ENCODE measurements at places on chromosomes 1 and 21. TPM values are rescaled to one million over a fixed set of nuclear protein-coding genes. Genes with fewer than 3 reads are reported as not detected.

DNA sequence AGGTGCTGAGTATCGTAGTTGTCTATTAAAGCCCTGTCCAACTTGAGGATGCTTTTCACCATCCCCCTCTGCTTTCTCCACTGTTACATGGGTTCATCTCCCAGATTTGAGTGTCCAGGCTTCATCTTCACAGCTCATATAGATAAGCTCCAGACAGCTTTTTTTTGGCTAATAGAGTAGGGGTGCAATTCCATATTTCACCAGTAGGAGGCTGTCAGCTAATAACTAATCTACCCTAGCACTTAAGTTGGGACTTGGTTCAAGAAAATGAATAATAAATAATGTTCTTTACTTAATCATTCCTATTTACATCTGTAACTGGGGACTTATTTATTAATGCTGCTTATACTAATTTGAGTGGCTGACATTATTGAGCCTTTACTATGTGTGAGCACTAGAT is 124.5 kb downstream of the IGSF21 start:
- no peak for DNase-seq

DNA sequence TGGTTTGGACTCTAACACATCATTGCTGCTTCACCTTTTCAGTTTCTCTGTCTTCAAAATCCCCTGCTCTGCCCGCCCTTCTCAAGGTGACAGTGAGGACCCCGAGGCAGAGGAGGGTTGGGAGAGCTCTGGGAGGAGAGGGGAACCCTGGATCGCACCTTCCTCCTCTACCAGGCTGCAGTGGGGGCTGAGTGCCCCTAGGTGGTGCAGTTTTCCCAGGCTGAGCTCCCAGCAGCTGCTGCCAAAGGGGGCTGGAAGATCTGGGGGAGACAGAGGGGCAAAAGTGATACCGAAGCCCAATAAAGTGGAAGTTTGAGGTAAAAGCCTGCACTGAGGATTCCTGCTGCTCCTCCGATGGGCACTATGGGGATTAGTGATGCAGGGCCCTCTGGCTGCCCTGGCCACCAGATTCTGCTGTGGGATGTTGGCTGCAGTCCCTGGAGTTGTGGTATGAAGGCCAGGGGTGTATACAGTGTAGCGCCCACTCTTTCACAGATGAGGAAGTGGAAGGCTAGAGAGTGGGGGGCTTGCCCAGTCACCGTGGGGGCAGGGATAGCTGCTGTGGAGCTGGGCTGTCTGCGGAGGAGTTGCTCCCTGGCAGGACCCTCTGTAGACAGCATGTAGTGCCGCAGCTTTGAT is 40.7 kb upstream of the SCMH1 start:
- no peak for DNase-seq

- DNase-seq = no peak
Observed at GRCh38 chr1:165259236-165259635, 97.3 kb downstream of the LMX1A start.

GRCh38 chr1:30768830-30769718 is 11.5 kb upstream of the LAPTM5 start:
- DNase-seq = no peak

DNA sequence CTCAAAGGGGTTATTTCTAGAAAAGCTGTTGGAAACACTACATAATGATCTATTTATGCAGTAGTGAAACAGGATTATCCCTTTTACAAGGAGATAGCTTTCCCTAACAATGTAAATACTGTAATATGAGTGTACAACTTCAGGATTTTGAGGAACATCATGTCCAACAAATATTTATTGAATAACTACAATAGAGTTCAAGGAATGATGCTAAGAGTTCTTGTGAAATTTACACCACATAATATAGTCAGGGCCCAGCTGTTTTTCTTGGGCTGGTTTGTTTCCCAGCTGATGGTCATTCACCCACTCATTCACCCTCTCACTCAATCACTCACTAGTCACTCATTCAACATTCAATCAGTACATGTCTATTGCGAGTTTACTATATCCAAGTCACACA is 12.3 kb upstream of the LYPLAL1 start:
- no peak for DNase-seq

DNA sequence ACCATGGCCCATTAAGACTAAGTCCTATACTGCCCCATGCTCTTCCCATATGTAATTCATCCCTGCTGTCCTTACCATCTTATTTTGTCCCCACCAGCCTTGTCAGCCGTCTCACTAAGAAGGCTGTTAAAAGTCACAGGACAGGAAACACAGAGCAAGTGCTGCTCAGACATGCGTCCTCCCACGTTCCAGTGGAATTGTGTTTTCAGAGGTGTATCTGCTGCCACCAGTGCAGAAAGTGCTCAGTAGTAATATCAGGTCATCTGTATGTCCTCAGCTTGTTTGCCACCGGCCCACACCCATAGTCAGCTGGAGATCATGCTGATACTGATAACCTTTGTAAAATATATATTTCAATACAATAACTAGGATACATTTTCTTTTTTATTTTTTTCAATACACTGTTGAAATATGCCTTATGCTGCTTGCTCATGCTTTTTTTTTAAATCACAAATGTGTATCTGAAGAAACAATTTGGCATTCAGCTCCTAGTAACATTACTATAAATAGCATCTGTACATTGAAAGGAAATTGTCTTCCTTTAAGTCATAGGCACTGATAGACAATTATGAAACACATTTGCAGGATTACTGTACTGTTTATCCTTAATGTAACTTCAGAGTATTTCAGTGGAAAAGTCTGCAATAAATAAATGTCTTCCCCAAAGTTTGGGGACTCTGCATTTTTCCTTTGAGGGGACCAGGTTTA is 156.9 kb downstream of the EDEM3 start:
- DNase-seq = peak; percentile 11

DNA sequence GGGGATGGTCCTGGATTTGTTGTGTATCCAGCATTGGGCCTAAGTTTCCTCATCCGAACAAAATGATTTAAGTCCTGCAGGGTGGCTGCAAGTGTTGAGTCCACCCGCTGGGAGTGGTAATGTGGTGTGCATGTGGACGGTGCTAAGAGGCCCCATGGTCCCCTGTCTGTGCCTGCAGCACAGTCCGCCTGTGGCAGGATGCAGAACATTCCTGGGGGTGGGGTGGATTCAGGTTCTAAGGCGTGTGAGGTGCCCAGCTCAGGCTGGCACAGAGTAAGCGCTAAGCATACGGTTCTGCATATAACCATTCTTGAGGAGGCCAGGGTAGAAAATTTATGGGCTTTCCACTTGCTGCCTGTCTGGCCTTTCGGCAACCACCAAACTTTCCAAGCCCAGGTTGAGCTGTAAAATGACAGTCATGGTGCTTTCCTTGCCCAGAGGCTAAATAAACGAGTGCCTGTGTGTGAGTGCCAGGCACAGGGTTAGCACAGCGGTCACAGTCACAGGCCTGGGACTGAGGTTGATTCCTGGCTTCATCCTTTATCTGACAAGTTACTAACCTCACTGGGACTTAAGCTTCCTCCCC is 30.7 kb downstream of the SLC2A1 start:
- no peak for DNase-seq

GRCh38 chr1:91507328-91507727 is 6.7 kb downstream of the CDC7 start:
- DNase-seq = no peak

DNA sequence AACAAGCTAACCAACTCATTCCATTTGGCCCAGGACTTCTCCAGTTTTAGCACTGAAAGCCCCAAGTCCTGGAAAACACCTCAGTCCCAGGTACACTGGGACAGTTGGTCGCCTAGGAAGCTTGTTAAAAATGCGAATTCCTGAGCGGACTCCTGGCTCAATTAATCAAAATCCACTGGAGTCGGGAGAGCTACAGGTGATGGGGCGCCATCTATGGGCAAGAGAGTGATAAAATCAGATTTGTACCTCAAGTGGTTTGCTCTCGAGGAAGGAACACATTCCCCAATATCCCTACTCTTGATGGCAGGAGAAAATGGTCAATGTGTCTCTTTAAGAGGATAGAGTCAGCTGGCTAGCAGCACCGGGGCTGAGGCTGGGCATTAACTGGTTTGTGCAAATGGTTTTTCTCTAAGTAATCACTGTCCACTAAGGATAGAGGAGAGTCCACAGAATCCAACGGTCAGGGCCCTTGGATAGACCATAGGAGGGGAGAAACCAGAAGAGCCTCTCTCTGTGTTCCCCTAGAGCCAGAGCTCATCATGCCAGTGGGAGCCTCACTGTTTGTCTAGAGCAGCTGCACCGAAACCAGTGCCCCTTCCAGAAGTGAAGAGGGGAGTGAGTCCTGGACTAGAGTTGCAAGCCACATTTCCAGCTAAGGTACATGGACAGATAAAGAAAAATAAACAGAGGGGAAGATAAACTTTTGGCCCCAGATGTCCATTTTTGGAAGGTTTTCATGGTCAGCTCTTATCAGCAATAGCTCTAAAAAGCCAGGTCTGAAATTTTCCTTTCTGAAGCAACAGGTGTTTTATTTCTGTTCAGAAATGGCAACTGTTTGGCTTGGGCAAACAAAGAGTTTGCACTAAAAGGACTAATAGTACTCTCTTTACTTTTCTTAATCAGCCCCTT is 148.5 kb downstream of the TENT5C start:
- peak; percentile 61 for DNase-seq

GRCh38 chr1:184287001-184287400 is 99.8 kb upstream of the C1orf21 start:
- no peak for DNase-seq

DNA sequence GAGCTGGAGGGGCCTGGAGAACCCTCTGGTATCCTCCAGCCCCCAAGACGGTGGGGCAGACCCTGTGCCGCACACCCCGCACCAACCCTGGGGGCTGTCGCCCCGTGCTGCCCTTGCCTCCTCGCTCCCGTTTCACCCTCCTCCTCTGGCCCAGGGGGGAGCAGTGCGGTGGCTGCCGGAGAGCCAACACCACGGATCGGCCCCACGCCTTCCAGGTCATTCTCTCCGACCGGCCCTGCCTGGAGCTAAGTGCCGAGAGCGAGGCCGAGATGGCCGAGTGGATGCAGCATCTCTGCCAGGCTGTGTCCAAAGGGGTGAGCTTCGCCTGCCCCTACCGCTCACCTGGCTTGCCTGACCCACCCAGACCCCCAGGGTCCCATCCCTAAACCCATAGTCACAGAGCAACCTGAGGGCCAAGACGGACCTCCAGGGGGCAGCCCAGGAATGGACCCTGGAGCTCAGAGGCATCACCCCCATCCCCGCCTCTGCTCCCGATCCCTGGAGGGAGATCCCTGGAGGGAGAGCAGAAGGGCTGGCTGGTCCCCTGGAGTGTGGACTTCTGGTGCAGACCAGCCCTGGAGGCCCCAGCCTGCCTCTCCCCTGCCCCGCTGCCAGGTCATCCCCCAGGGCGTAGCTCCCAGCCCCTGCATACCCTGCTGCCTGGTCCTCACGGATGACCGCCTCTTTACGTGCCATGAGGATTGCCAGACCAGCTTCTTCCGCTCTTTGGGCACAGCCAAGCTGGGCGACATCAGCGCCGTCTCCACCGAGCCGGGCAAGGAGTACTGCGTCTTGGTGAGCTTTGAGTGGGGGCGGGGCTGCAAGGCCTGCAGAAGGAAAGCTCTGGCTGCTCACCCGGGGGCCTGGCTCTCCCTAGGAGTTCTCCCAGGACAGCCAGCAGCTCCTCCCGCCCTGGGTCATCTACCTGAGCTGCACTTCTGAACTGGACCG is 4.0 kb upstream of the SLC25A34 start:
- DNase-seq = no peak

GRCh38 chr1:171426645-171427044 is 58.7 kb upstream of the PRRC2C start:
- DNase-seq = no peak

GRCh38 chr1:183291216-183291762 is 105.2 kb downstream of the LAMC2 start:
- DNase-seq = no peak

- DNase-seq = no peak
Observed at GRCh38 chr1:240090014-240090413, 1.7 kb upstream of the FMN2 start.

DNA sequence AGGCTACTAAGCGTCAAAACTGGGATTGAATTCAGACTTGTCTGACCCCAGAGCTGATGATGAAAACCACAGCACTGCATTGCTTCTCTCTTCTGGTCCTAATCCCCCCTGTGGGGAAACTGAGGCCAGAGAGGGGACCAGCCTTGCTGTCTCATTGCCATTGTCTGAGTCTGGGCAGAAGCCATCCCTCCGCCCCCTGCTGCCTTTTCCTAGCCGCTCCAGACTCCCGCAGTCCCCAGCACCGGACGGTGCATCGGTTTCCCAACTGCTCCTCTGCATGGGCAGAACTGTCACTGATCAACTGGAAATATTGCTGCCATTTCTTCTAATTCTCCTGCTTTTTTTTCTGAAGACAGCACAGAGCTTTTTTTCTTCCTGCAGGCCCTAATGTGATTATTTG is 157.4 kb downstream of the ACTL8 start:
- DNase-seq = no peak

- DNase-seq = no peak
Observed at GRCh38 chr1:164886101-164886500, 327.1 kb downstream of the PBX1 start.

DNA sequence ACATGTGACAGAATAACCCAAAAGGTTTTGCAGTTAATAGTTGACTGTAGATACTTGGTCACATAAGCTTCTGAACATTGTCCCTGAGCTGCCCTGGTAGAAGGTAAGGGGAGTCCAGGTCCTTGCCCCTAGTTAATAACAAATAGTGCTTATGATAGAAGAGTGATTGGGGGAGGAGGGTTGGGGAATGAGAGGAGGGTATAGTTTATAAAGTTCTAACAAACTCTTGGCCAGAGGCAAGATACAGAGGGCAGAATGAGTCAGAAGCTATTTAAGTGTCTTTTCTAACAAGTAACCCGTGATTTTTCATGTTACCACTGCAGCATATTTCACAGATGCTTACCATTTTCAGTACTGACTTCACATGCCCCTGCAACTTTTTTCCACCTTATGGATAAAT is 26.7 kb upstream of the MYOCOS start:
- no peak for DNase-seq

- peak; percentile 72 for DNase-seq
Observed at GRCh38 chr1:227759341-227760300, 24.4 kb downstream of the SNAP47 start.

DNA sequence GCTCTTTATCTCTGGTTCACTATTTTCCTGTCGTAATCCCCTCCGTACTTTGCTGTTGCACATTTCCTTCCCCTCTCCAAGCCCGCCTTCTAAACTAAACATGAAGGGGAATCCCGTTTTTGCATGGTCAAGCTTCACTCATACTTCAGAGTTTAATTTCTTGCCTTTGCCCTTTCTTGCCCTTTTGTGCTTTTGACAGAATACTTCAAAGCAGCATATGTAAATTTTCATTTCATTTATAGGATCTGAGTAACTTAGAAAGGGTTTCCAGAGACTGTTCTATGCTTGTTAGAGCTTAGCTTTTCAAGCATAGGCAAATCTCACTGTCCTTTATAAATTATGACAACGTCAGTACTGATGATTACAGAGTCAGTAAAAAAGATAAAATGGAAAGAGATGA is 27.7 kb downstream of the SPATA45 start:
- DNase-seq = no peak

Gene VCAM1
- total RNA-seq = 9.7 TPM

Gene TCP10L
- 2.1 TPM for total RNA-seq

Gene DIO1
- total RNA-seq = 6.2 TPM

Gene RNF207
- 26.6 TPM for total RNA-seq

Gene SPRR2F
- total RNA-seq = not detected

Gene TMEM79
- 9.6 TPM for total RNA-seq

Gene SPATA21
- not detected for total RNA-seq

Gene RIPPLY3
- total RNA-seq = 0.20 TPM

Gene OLIG1
- total RNA-seq = not detected

Gene TAS1R1
- total RNA-seq = 0.49 TPM

Gene SV2A
- total RNA-seq = 3.4 TPM
